Glutamatergic neuron (in vitro differentiated cells): ENCODE measurements at places on chromosomes 12 and 14. TPM values are rescaled to one million over a fixed set of nuclear protein-coding genes. Genes with fewer than 3 reads are reported as not detected.

DNA sequence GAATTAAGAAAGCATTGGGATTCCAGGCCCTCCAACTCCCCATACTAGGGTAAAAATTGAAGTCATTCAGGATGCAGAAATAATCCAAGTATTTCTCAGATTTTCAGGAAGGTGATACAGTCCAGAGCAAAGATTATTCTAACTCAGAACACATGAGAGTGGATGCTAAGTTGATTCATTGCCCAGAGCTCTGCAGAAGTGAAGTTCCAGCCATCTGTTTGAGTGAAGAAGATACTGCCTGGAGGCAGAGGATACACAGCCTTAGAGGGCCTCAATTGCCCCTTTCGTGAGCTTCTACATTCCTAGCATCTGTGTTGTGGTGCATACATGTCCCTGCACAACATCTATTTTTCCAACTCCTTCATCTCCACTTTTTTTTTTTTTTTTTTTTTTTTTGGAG, 36.9 kb upstream of the SMUG1 start:
- H3K4me3 ChIP-seq = no peak overlapping the region
- no peak overlapping the region for H3K27ac ChIP-seq
- no peak for DNase-seq
- H3K4me1 ChIP-seq = peaks cover 27% of the 10 kb centered on the region
- no peaks in the 10 kb centered on the region for H3K36me3 ChIP-seq
- peaks cover 3% of the 10 kb centered on the region for H3K27me3 ChIP-seq

GRCh38 chr12:19945559-19946435, 422.5 kb upstream of the PDE3A start:
- H3K36me3 ChIP-seq = no peaks in the 10 kb centered on the region
- DNase-seq = no peak
- peaks cover 53% of the 10 kb centered on the region for H3K4me1 ChIP-seq

GRCh38 chr12:32768518-32768917, 12.8 kb upstream of the YARS2 start:
- peaks cover 6% of the 10 kb centered on the region for H3K4me1 ChIP-seq
- H3K27ac ChIP-seq = no peak overlapping the region
- DNase-seq = no peak
- H3K36me3 ChIP-seq = peaks cover 3% of the 10 kb centered on the region

DNA sequence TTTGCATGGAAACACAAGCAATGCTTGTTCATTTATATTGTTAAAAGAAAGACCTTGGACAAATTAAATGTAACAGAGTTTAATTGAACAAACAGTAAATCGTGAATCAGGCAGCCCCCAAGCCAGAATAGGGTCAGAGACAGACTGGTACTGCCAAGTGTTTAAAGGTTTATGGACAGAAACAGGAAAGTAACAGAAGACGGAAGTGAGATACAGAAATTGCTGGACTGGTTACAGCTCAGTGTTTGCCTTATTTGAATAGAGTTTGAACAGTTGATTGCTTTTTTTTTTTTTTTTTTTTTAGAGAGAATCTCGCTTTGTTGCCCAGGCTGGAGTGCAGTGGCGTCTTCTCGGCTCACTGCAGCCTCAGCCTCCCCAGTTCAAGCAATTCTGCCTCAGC, 50.3 kb downstream of the DAO start:
- no peak overlapping the region for H3K27ac ChIP-seq
- H3K27me3 ChIP-seq = peaks cover 3% of the 10 kb centered on the region
- no peaks in the 10 kb centered on the region for H3K4me1 ChIP-seq
- DNase-seq = no peak
- no peak overlapping the region for H3K4me3 ChIP-seq
- peaks cover 39% of the 10 kb centered on the region for H3K36me3 ChIP-seq

- peaks cover 3% of the 10 kb centered on the region for H3K27me3 ChIP-seq
- no peaks in the 10 kb centered on the region for H3K36me3 ChIP-seq
- DNase-seq = no peak
These were observed 29.4 kb upstream of the BCL7A start for GRCh38 chr12:121992059-121992879.

DNA sequence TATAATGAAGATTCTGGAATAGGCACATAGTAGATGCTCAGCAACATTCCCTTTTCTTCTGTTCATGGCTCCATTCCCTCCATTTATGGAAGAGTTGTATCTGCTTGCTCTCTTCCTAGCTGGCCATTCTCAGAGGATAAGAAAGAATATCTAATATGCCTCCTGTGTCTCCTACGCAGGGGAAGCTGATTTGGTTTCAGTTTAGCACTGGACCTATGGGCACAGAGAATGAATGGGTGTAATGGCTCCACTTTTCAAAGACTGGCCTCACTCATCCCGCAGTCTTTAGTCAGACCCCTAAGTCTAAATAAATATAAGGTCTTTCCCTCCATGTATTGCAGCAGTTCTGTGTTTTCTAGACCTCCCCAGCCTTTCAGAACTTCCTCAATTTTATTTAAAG, 2.0 kb downstream of the PKP2 start:
- H3K27me3 ChIP-seq = peaks cover 4% of the 10 kb centered on the region
- H3K36me3 ChIP-seq = no peaks in the 10 kb centered on the region
- H3K4me1 ChIP-seq = peaks cover 7% of the 10 kb centered on the region
- H3K4me3 ChIP-seq = no peak overlapping the region

- peaks cover 7% of the 10 kb centered on the region for H3K36me3 ChIP-seq
- peaks cover 63% of the 10 kb centered on the region for H3K4me1 ChIP-seq
- H3K27me3 ChIP-seq = no peaks in the 10 kb centered on the region
- peak overlapping the region; percentile 83 for H3K27ac ChIP-seq
- peak overlapping the region; percentile 71 for H3K4me3 ChIP-seq
These were observed 36.8 kb downstream of the NIN start for GRCh38 chr14:50794068-50794645.

DNA sequence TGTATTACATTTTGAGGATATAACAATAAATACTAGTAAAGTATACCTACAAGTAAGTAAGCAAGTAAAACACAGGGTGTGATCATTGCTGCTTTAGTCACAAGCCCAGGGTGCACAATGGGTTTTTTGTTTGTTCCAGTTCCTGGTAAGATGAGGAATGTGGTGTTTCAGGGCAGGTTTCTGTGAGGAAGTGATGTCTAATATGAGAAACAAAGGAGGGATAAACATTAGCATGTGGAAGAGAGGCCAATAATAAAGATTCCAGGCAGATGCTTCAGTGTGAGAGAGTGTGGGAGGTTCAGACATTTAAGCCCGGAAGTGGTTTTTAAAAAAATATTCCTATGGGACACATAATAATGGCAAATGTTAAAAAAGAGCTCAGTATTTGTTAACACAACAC, 808.1 kb upstream of the USP15 start:
- no peak for DNase-seq
- H3K36me3 ChIP-seq = no peaks in the 10 kb centered on the region
- no peak overlapping the region for H3K27ac ChIP-seq
- no peaks in the 10 kb centered on the region for H3K4me1 ChIP-seq

- no peak overlapping the region for H3K4me3 ChIP-seq
- no peak for DNase-seq
- no peaks in the 10 kb centered on the region for H3K27me3 ChIP-seq
- no peaks in the 10 kb centered on the region for H3K36me3 ChIP-seq
These were observed 326.6 kb upstream of the PRICKLE1 start for GRCh38 chr12:42916143-42916542.

DNA sequence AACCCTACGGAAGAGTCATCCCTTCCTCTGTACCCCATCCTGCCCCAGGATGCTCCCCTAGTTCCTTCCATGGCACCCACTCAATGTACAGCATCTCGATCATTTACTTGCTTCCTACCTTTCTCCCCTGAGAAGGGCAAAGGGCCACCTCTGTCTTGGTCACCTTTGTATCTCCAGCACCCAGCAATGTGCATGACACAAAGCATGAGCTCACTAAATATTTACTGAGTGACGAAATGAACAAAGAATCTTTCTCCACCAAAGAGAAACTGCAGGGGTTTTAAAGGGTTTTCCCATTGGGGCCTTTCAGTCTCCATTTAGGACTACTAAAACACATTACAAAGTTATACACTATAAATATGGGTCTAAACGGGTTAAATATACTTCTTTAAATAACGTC, 30.6 kb downstream of the ATG14 start:
- H3K4me1 ChIP-seq = no peaks in the 10 kb centered on the region
- DNase-seq = no peak
- no peaks in the 10 kb centered on the region for H3K36me3 ChIP-seq
- no peaks in the 10 kb centered on the region for H3K27me3 ChIP-seq
- no peak overlapping the region for H3K27ac ChIP-seq

DNA sequence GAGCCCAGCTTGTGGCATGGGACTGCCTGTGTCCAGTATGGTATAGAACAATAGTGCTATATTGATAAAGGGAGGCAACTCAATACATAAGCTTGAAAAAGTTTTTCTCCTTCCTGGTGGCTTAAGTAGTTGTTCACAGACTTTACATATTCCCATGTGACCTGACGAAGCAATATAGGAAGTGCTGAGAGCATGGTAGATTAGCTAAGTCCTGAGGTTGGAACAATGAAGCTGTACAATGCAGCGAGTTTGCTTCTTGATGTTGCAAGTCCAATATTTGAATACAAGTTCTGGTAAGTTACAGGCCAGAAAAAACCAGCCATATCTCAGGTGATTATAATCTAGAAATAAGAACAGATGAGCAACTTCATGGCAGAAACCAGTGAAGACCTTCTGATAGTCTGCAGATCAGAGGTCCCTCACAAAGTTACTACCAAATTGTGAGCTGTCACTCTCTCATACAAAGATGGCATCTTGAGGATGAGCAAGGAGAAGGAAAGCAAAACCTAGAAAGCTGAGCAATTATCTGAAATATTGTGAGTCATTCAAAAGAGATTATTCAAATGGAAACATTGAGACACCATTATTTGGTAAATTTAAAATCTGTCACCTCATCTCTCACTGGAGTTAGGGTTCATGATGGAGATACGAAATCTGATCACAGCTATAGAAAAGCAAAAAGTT, 72.9 kb upstream of the BTG1 start:
- H3K27ac ChIP-seq = no peak overlapping the region
- H3K36me3 ChIP-seq = peaks cover 4% of the 10 kb centered on the region
- no peaks in the 10 kb centered on the region for H3K4me1 ChIP-seq
- no peak overlapping the region for H3K4me3 ChIP-seq
- no peak for DNase-seq

GRCh38 chr14:65348137-65348536, 64.4 kb upstream of the FUT8 start:
- no peak for DNase-seq
- no peaks in the 10 kb centered on the region for H3K4me1 ChIP-seq
- no peak overlapping the region for H3K4me3 ChIP-seq

- H3K4me1 ChIP-seq = peaks cover 3% of the 10 kb centered on the region
- no peak overlapping the region for H3K27ac ChIP-seq
- H3K4me3 ChIP-seq = no peak overlapping the region
- DNase-seq = no peak
- H3K36me3 ChIP-seq = peaks cover 6% of the 10 kb centered on the region
These were observed 87.9 kb downstream of the LGMN start for GRCh38 chr14:92660571-92660970.

GRCh38 chr12:132152411-132152821, 8.2 kb downstream of the NOC4L start:
- H3K36me3 ChIP-seq = no peaks in the 10 kb centered on the region
- H3K27ac ChIP-seq = no peak overlapping the region
- peaks cover 2% of the 10 kb centered on the region for H3K4me1 ChIP-seq
- H3K4me3 ChIP-seq = no peak overlapping the region

DNA sequence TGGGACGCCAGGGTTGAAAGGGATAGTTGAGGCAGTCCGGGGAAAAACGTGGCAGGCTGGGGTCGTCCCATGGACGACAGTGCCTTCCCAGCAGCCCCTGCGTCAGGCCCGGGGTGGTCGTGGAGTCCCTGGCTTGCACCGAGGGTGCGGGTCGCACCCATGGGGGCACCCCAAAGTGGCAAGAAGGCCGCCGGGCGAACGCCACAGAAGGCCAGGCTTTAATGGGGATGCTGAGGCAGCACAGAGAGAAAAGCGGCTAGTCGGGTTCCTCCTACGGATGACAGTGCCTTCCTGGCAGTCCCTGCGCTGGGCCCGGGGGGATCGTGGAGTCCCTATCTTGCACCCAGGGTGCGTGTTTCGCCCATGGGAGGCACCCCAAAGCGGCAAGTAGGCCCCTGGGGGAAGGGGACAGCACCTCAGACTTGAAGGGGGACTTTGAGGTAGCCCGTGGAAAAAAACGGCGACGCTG, 158.6 kb upstream of the ALG10B start:
- H3K4me1 ChIP-seq = no peaks in the 10 kb centered on the region
- H3K27ac ChIP-seq = no peak overlapping the region
- no peak for DNase-seq
- H3K36me3 ChIP-seq = peaks cover 5% of the 10 kb centered on the region

GRCh38 chr14:61462566-61463193, 141.3 kb downstream of the PRKCH start:
- DNase-seq = no peak
- H3K27ac ChIP-seq = no peak overlapping the region
- no peaks in the 10 kb centered on the region for H3K36me3 ChIP-seq

- no peak for DNase-seq
- H3K27ac ChIP-seq = no peak overlapping the region
- H3K27me3 ChIP-seq = peaks cover 1% of the 10 kb centered on the region
- no peak overlapping the region for H3K4me3 ChIP-seq
- no peaks in the 10 kb centered on the region for H3K4me1 ChIP-seq
- H3K36me3 ChIP-seq = peaks cover 29% of the 10 kb centered on the region
These were observed 72.2 kb downstream of the ITPR2 start for GRCh38 chr12:26760657-26761293.

GRCh38 chr12:52971679-52972329, 22.9 kb downstream of the KRT18 start:
- H3K4me1 ChIP-seq = no peaks in the 10 kb centered on the region
- H3K27ac ChIP-seq = no peak overlapping the region
- no peaks in the 10 kb centered on the region for H3K36me3 ChIP-seq
- H3K27me3 ChIP-seq = peaks cover 7% of the 10 kb centered on the region
- no peak for DNase-seq

DNA sequence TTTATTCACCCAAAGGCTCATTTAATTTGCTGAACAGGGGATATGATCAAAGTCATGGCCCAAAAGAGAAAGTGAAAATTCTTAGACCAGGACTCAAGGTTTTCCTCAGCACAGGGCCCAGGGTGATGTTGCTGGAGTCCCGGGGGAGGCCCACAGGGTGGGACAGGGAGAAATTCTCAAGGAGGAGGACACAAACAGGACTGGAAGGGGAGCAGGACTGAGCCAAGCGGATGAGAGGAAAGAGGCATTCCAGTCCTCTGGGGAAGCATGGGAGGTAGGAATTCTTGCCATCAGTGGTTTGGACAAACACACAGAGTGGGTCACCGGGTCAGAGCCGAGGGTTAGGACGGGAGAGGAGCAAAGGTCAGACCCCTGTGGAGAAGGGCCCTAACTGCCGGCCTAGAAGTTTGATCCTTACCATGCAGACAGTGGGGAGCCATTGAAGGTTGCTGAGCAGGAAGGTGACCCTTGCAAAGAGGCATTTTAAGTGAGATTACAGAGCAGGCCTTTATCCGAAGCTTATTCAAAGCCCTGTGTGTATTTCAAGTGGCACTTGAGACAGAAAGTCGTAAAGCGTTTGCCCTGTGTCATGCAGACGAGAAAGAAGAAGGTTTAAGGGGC, 68.4 kb upstream of the PTGR2 start:
- H3K27me3 ChIP-seq = peaks cover 7% of the 10 kb centered on the region
- DNase-seq = no peak

Gene ANKRD52
- 49.1 TPM for total RNA-seq

Gene ACSM4
- total RNA-seq = not detected

Gene A2M
- 346 TPM for total RNA-seq

Gene NGB
- 0.22 TPM for total RNA-seq

Gene MCRS1
- 103 TPM for total RNA-seq

Gene PRICKLE1
- 6.4 TPM for total RNA-seq

Gene MGST1
- 5.7 TPM for total RNA-seq

Gene KLRG1
- total RNA-seq = 5.2 TPM
